Activated naive CD4-positive, alpha-beta T cell treated with anti-CD3 and anti-CD28 coated beads, Interleukin-2, amount 50 U/mL, for 72 hours (primary cell): ENCODE measurements at places on chromosomes 13 and 19. TPM values are rescaled to one million over a fixed set of nuclear protein-coding genes. Genes with fewer than 3 reads are reported as not detected.

DNA sequence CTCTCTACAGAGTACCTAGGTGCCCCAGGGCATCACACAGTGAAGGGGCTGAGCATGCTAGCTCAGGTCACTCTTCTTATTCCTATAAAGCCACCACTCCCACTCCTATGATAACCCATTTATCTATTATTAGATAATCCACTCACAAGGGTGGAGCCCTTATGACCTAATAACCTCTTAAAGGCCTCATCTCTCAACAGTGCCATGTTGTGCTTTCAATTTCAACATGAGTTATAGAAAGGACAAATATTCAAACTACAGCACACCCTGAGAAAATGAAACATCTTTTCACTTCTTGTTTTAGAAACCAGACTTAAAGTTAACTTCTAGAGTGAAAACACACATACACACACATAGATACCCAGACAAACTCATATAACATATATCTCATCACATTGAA, 1494.9 kb upstream of the MIR17HG start:
- no peak for DNase-seq

DNA sequence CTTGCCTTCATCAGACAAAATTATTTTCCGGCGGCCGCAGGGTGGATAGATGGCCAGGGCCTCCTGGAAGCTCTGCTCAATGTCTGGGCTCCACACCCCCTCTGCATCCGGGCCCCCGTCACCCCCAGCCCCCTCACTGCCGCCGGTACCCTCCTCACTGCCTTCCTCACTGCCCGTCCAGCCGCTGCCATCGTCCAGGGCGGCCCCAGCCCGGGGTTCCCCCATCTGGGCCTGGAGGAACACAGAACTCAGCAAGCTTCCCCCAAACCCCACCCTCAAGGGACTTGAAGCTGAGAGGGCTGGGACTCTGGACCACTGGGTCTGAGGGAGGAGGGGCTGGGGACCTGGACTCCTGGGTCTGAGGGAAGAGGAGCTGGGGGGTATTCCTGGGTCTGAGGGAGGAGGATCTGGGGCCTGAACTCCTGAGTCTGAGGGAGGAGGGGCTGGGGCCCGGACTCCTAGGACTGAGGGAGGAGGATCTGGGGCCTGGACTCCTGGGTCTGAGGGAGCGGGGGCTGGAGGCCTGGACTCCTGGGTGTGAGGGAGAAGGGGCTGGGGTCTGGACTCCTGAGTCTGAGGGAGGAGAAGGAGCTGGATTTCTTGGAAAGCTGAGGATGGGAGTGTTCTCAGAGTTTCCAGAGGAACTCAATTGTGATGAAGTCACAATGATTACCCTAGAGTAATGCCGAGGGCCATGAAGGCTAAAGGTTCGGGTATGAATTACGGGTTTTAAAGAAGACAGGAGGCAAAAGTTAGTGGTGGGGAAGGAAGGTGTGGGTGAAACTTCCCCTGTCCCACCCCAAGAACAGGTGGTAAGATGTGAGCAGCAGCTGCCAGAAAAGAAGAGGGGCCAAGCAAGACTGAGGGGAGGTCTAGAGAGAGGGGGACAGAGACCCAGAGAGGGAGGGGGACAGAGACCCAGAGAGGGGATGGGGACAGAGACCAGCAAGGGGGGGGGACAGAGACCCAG, 2.1 kb downstream of the TEAD2 start:
- DNase-seq, result no peak

- DNase-seq, result no peak
Measured at GRCh38 chr19:14764401-14764800, 14.0 kb downstream of the ADGRE2 start.

- no peak for DNase-seq
Measured at GRCh38 chr13:38752686-38753085, 65.8 kb downstream of the FREM2 start.

DNA sequence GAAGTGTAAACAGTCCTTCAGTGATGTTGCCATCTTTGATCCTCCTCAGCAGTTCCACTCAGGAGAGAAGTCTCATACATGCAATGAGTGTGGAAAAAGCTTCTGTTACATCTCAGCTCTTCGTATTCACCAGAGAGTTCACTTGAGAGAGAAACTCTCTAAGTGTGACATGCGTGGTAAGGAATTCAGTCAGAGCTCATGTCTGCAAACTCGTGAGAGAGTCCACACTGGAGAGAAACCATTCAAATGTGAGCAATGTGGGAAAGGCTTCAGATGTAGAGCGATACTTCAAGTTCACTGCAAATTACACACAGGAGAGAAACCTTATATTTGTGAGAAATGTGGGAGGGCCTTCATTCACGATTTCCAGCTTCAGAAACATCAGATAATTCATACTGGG, 7.7 kb downstream of the ZNF230 start:
- no peak for DNase-seq

Gene FFAR1
- 1.5 TPM for total RNA-seq

Gene IGFLR1
- 245 TPM for total RNA-seq

Gene FLT1
- 4.0 TPM for total RNA-seq

Gene DNMT1
- 456 TPM for total RNA-seq
